ENCODE measurements at places on chromosomes 5 and 9.

GRCh38 chr9:105908069-105908468 is 213.7 kb downstream of the TMEM38B start:
- DNase-seq = no peak

- DNase-seq = no peak
These were observed 84.7 kb downstream of the CMYA5 start for GRCh38 chr5:79774171-79774854.

- no peak for DNase-seq
These were observed 71.5 kb upstream of the RPS23 start for GRCh38 chr5:82349652-82350051.

DNA sequence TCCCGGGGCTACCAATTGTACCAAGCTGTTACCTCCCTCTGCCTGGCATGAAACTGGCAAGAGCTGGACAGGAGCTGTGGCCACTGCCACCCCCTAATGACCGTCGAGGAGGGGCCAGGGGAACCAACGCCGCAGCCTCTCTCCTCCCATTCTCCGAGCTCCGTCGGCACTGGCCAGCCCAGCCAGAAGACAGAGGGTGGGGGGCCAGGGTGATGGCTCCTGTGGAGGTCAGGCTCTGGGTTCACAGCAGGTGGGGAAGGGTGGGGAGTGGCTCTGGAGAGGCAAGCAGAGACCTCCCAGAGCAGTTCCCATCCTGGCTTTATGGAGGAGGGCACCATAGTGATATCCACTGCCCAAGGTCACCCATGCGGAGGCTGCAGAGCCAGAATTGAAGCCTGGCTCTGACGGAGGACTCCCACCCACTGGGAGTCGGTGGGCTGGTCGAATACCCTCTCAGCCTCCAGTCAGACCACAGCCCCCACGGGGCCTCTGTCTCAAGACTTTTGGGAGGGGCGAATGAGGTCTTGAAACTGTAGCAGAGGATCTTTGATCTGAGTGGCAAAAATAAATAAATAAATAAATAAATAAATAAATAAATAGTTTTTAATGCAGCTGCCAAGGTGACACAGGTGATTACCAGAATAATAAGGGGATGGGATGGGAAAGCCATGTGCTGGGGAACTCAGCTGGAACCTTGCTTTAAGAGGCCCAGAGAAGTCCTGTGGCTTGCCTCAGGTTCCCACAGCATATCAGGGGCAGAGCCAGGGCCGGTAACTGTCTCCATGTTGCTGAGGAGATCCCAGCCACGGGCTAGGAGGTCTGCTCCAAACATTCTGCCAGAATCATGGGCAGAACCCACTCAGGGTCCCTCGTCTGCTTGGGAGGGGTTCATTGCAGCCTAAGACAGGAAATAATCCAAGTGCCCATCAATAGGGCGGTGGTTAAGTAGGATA is 42.5 kb upstream of the NEURL1B start:
- no peak for DNase-seq

DNA sequence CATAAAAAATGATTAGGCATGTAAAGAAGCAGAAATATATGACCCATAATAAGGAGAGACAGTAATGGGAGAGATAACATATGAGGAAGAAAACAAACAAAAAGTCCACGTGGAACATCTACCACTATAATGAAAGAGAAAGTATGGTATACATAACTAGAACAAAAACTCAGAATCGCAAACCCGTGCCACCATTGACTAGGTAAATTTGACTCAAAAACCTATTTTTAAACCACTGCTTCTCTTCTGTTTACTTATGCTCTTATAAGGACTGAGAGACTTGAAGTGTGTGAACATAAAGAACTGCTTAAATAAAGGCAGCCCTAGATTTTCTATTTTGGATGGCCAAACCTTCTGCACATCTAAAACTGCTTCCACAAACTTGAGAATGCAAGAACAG is 330.7 kb downstream of the CAAP1 start:
- no peak for DNase-seq

- no peak for DNase-seq
These were observed 399 bp upstream of the FBN2 start for GRCh38 chr5:128538250-128539037.
